ENCODE measurements at places on chromosomes 4 and X.

GRCh38 chr4:71537551-71538065 lies 198.8 kb downstream of the SLC4A4 start:
- no peak for DNase-seq

GRCh38 chr4:35252866-35253265 lies 991.4 kb downstream of the ARAP2 start:
- DNase-seq = no peak

- DNase-seq = no peak
Measured at GRCh38 chrX:123436512-123437136, 252.5 kb downstream of the GRIA3 start.

- no peak for DNase-seq
Measured at GRCh38 chrX:31092476-31092875, 20.6 kb upstream of the FTHL17 start.

- no peak for DNase-seq
Measured at GRCh38 chr4:66091786-66092185, 421.5 kb upstream of the EPHA5 start.

DNA sequence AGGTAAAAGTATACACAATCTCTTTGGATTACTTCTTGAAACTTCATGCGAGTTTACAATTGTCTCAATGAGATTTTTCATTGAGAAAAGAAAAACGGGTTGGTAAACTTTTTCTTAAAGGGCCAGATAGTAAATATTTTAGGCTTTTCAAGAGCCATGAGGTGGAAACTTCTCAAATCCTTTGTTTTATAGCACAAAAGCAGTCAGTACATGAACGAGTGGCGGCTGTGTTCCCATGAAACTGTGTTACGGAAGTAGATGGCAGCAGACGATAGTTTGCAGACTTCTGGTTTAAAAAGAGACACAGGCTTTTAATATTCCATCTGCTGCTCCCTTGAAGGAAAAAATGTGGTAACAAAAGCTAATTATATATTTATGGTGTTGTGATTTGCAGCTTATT lies 332.0 kb downstream of the TENM3 start:
- DNase-seq = no peak

DNA sequence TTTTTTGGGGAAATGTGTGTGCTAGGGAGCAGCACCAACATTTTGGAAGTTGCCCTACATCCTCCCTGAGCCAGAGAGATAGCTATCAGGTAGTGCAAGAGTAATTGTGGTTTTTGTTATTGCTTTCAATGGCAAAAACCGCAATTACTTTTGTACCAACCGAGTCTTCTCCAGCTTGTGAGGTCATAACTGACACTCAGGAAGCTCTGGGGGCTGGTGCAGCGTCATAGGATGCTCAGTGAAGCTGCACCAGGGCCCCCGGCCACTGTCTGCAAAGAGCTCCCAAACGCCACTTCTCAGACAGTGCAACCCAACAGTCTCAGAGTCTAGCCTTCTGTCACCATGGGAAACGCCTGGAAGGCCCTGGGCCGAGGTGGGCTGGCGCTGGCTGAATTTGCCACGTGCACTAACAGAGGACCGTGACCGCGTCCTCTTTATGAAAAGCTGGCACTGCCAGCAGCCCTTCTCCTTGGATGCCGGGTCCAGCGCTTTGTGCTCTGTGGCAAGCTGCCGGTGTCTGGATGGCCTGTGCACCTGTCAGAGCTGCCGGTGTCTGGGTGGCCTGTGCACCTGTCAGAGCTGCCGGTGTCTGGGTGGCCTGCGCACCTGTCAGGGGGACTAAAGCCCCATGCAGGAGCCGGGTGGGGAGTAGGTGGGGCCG lies 19.4 kb downstream of the SH3TC1 start:
- no peak for DNase-seq

- no peak for DNase-seq
Measured at GRCh38 chrX:124332481-124333424, at the start of gene TEX13D. Gene TEX13D (plus strand): TSS chrX:124332660. CDS start chrX:124332918, 258 bp downstream.

DNA sequence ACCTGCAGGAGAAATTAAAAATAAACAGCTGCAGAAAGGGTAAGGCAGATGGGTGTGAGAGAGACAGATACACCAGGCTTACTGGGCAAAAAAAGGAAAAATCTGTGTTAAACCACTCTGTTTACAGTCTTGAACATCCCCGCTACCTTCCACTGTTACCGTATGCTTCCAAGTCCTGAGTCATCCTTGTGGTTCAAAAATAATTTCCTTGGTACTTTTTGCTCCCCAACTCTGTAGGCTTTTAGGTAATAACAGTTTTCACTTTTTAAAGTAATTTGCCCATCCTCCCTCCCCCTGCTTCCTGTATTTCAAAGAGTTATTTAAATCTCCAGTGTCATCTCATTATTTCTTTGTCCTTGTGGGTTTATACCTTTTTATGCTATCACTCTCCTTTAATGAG lies 210.1 kb upstream of the FAT4 start:
- no peak for DNase-seq

DNA sequence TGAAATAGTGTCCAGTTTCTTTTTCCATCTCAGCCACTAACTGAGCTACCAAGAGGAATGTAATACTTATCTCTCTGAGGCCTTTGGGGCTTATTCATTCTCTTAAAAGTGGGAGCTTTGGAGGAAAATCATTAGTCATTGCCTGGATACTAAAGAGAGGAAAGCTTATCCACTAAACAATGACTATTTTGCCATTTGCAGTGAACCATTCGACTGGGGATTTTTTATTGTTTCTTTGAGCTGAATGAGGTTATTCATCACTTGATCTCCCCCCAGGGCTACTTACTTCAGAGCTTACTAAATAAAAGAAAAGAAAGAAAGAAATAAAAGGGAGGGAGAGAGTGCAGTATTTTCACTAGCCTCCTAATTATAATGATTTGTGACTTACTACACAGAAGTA lies 1329.5 kb upstream of the TENM3 start:
- no peak for DNase-seq

GRCh38 chrX:115493015-115493414 lies 68.0 kb upstream of the PLS3 start:
- no peak for DNase-seq

- no peak for DNase-seq
Measured at GRCh38 chr4:143488687-143489086, 24.8 kb upstream of the SMARCA5 start.

- no peak for DNase-seq
Measured at GRCh38 chr4:795726-796119, 30.2 kb downstream of the CPLX1 start.

DNA sequence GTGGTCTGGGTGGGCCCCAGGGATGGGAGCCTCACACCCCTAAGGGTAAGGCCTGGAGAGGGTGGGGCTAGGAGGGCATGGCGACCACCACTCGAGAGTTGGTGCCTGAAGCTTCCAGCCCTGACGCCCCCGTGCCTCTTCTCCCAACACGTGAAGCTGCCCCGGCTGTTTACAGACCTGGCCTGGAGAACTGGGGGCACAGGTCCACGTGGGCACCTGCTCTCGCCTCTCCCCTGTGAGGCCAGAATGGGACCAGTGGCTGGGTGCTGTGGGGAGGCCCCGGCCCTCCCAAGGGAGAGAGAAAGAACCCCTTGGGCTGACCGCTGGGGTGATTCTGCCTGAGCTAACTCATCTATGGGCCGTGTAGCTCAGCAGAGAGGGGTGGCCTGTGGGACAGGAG lies 15.5 kb downstream of the NAT8L start:
- no peak for DNase-seq

GRCh38 chr4:101136373-101137370 lies 210.7 kb downstream of the PPP3CA start:
- DNase-seq = no peak

DNA sequence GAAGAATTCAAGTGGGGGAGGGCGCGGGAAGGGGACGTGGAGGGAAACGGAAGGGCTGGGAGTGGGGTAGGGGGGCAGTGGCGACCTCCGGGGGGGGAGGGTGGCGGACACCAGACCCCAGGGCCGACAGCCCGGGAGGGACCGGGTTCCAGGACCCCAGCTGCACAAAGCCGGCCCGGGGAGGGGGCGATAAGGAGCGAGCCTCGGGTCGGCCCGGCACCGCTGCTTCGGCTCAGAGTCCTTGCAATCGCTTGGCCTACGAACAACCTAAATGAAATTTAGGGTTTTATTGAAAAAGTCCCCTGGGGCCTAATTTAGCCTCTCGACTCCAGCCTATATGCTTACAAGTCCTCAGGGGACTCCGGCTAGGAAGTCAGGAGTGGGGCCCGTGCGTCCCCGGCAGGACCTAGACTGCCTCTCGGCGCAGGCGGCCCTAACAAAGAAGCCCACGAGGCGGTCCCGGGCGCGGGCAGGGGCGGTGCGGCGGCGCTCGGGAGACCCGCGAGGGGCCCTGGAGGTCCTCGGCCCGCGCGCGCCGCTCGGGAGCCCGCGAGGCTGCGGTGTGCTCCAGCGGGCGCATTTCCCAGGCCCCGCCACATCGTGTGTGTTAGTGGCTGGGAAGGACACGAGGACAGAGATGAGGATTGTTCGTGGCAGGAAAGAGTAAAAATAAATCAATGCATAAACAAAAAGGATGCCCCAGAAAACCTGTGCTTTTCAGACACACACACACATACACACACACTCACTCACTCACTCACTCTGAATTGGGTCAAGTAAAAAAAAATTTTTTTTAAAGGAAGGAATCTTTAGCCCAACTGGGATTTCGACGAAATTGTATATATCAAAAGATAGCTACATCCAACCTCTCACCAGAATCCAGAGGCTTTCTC lies 70.0 kb downstream of the MGST2 start:
- DNase-seq = no peak

DNA sequence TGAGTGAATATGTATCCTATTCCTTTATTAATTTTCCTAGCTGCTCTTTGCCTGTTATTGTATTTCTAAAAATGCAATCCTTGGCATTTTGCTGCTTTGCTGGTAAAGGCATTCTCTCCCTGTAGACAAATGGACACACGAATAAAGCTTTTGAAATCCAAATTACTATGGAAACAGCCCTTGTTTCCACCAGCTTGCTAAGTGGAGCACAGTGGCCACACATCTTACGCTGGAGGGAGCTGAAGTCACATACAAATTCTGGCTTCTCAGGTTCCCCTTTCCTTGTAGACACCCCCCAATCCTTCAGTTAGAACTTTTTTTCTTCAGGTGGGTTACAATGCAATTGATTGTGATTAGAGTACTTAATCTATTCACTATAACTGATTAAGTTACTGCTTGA lies 66.2 kb downstream of the AGA start:
- no peak for DNase-seq

DNA sequence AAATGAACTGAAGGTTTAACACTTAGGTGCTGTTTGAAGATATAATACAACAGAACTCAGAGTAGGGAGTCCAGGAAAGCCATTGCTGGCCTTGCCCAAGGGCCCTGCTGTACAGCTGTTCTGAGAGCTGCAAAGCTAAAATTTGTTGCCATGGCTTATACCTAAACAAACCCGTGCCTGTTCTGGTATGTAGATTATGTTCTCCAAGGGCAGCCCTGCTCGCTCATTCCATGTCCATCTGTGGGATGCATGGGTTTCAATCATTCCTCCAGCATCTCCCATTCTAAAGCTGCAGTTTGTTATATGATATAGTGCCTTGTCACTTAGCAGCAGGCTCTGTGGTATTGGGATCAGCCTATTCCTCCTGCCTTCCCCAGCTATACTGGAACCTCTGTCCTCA lies 80.8 kb upstream of the BMPR1B start:
- DNase-seq = no peak

DNA sequence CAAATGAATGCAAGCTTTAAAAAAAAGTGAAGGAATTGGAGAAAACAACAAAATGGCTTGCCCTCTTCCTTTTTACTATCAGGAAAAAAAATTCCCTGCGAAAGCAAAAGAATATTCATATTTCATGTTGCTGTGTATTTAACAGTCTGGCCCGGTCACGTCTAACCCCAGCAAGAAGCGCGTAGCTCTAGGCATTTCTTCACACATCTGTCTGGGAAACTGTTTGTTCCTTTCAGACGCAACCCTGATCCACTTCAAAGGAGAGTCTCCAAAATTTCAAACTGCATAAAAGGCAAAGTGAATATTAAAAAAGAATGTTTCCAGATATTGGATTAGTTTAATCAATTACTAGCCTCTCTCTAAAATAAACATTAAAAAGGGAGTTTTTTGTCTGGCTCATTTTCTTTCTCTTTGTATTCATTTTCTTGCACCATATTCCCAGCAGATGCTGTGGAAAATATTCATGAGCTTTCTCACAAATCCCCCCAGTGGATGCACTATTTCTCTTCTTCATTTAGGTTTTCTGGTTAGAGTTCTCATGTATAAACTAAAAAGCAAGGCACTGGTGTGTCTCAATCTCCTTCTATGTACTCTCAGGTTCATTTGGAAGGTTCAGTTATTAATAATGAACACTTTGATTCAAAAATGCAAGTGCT lies 145.3 kb downstream of the MID1 start:
- DNase-seq = no peak

DNA sequence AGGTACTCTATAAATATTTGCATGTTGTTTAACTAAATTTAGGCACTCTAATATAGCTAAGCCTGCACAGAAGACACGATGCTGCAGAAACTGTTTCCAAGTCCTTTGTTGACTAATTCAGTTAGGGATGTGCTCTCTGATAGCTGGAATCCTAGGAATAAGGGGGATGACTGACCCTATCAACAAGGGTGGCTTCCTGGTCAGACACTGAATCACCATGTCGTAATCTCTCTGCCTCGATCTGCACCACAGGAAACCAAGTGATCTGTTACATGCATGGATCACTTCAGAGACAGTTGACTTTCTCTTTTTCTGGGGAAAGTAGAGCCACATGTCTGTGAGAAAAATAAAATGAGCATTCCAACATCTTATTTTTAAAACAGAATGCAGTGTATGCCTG lies 169.1 kb downstream of the GUCY2F start:
- DNase-seq = no peak

GRCh38 chr4:177285953-177286352 lies 23.7 kb upstream of the NEIL3 start:
- DNase-seq = no peak

- DNase-seq = no peak
Measured at GRCh38 chr4:102404431-102404969, 59.2 kb upstream of the SLC39A8 start.

DNA sequence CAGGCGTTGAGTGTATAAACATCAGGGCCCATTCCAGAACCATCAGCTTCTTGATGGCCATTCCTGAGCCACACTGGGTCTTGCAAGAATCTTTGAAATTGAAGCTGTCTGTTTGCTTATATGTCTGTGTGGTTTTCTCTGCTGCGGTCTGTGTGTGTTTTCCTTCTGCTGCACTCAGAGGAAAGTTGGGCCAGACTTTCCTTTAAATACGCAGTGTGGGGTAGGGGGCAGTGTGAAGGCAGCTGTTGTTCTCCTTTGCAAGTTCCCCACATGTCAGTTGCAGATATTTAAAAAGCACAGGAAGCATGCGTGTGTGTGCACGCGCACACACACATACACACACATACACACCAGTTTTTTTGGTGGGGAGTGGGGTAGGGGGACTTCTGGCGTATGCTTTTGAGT lies 32.1 kb downstream of the CCKAR start:
- no peak for DNase-seq

- no peak for DNase-seq
Measured at GRCh38 chrX:39008549-39008948, 207.3 kb downstream of the MID1IP1 start.
